Cortex of kidney (tissue), 1 donor: ENCODE measurements at places on chromosomes 5 and 9.

- DNase-seq, result no peak
These were observed 166.6 kb upstream of the S1PR3 start for GRCh38 chr9:88824711-88825110.

GRCh38 chr5:136309376-136309775 is 56.0 kb downstream of the TRPC7 start:
- no peak for DNase-seq

GRCh38 chr9:134407121-134407779 is 81.0 kb downstream of the RXRA start:
- no peak for DNase-seq

- no peak for DNase-seq
These were observed 31.0 kb downstream of the RNF130 start for GRCh38 chr5:180040287-180041214.

DNA sequence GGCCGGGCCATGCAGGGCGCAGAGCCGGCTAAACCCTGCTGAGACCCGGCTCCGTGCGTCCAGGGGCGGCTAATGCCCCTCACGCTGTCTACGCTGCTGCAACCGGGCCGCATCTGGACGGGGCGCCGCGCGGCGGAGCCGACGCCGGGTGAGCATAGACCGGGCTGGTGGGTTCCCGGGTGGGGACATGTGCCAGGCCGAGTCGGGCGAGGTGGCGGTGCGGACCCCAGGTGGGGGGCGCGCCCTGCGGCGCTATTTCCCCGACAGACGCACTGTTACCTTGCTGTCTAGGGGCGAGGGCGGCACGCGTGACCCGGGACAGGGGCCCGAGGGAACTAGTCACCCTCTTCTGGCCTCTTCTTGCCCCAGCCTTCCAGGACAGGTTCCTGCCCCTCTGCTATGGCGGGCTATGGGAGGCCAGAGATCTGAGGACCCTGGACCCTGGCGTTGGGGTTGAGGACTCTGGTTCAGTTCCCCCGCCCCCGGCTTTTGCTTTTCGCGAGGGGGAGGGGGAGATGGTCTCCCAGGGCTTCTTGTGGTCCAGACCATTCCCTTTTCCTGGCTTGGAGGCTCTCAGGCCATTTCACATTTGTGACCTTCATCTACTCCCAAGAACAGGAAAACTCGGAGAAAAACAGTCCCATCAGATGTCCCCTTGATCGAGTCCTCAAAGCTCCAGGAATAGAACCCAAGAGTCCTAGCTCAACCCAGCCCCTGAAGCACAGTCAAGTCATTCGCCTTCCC is 536 bp downstream of the SLC27A4 start:
- DNase-seq, result no peak

DNA sequence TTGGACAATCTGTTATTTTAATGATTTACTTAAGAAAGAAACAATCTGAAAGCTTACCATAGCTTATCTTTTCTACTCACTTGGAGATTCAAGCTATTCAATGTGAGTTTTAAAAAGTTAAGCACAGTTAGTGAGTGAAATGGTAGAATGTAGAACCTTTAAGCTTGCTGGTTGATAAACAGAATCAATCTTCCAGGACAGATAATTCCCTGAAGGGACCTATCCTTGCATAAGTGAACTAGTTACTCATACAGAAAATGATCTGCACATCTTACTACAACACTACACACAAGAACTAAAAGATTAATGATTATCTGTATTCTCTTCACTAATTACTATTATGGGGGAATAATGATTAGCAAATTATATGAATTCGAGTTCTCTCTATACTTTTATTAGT is 165.6 kb downstream of the PALM2AKAP2 start:
- DNase-seq, result no peak

DNA sequence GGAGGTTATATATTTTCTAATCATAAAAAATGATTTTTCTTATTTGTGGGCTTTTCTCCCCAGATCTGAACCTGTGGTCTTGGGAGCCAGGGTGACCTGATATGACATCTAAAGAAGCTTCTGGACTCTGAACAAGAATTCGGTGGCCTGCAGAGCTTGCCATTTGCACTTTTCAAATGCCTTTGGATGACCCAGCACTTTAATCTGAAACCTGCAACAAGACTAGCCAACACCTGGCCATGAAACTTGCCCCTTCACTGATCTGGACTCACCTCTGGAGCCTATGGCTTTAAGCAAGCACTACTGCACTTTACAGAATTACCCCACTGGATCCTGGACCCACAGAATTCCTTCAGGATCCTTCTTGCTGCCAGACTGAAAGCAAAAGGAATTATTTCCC is 59.0 kb upstream of the RIC1 start:
- DNase-seq, result no peak

DNA sequence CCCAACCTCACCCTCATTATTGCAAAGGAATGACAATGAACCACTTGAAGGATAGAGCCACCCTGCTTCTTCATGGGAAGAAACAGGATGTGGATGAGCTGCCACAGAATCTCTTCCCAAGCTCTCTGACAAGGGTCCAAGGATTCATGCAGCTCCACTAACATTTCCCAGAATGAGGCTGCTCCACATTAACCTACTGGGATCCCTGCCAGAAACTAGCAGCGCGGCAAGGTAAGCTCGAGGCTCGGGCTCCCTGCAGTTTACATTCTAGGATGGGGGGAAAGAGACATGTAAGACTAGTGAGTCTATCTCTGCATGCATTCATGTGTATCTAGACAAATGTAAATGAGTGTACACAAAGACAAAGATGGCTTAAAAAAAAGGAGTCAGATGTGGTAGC is 12.1 kb downstream of the DCAF12 start:
- DNase-seq, result no peak
